ENCODE measurements at places on chromosomes 11 and 22.

GRCh38 chr11:24161587-24161986, 335.3 kb upstream of the LUZP2 start:
- no peak for DNase-seq

- DNase-seq = no peak
Observed at GRCh38 chr11:34929794-34930763, 13.7 kb downstream of the PDHX start.

GRCh38 chr22:50267591-50268390, 2.4 kb downstream of the MAPK11 start:
- no peak for DNase-seq

- DNase-seq = no peak
Observed at GRCh38 chr11:15810082-15810481, 546.3 kb downstream of the SOX6 start.

DNA sequence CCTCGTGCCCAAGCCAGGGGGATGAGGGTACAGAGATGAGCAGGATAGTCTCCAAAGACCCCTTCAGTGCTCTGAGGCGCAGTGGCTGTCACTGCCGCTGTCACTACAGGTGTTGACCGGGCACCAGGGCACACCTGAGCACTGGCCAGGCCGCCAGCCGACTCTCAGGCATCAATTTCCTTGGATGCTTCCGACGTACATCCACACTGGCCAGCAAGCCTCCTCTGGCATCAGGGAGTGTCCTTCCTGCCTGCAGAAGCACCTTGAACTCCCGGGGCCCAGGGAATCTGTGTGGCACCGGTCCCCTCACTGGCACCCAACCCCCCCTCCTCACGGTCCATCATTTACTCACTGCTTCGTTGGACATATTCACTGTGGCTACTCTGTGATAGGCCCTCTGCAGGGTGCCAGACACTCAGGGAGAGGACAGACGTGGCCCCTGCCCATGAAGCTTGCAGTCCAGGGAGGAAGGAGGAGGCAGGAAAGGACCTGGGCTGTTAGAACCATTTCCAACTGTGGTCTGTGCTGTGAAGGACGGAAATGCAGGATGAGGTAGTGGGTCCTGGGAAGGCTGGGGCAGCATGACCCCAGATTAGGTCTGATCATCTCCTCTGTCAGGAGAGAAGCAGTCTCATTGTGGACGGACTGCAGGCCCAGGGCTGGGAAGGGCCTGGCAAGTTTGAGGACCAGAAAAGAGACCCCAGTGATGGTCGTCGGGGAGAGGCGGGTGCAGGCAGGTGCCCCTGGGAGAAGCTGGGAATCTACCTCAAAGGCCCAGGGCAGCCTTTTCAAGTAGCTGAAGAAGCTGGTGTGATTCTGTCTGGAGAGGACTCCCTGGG, 46.3 kb upstream of the ANO1 start:
- no peak for DNase-seq

GRCh38 chr11:8356721-8357504, 93.2 kb upstream of the LMO1 start:
- DNase-seq = peak; percentile 67

Measured in NCI-H524 (cell line).